ENCODE measurements at places on chromosomes 6 and 20.
A peak's percentile ranks its signal among the peaks of the same experiment; 100 is the strongest.

DNA sequence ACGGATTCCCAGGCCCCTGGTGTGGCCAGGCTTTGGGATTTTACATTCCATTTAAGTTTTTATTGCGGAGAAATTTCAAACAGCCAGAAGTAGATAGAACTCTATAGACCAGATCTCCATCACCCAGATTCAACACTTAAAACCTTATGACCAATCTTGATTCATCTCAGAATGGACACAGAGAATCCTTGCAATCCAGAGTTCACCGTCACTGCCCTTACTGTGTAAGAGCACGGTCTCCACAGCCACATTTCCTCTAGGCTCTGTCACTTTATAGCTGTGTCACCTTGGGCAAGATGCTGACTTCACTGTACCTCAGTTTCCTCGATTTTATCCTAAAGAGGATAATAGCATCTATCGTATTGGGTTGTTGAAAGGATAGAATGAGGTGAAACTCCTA is 979 bp downstream of the ZNF133 start:
- DNase-seq, result no peak

DNA sequence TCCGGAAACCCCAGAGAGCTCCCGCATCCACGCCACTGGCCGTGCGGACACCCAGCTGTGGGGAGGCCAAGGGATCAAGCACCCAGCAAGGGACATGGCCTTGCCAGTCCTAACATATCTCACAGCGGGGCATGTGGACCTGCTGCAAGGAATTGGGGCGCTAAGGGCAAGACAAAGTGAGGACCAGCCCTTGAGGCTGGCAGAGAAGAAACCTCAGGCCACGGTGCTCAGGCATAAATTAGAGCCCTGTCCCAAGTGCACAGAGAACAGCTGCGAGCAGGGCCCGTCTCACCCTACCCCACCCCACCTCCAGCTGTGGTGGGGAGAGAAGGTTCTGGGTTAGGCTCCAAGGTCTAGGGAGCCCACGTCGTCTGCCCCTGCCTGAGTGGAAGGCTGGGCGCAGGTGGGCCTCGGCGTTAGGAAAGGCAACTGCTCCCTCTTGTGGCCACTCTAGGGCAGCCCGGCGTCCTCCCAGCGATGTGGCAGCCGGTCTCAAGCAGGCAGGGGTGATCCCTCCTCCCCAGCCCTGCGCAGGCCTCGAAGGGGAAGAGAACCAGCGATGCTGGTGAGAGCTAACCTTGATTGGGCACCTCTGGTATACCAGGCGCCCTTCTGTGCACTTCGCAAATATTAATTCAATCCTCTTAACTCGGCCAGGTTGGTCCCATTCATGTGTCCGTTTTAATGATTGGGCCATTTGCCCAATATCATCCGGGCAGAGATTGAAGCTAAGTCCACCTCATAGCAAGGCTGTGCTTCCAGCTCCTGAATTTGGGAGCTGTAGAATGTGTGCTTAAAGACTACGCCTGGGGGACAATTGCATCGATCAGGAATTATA is 235.8 kb downstream of the NFATC2 start:
- DNase-seq, result peak; percentile 69

GRCh38 chr6:34671801-34672656 is 24.5 kb downstream of the ILRUN start:
- DNase-seq, result peak; percentile 78

- DNase-seq, result no peak
Observed at GRCh38 chr6:39931607-39932006, 2.7 kb downstream of the MOCS1 start.

GRCh38 chr6:24659561-24659960 is 7.1 kb downstream of the TDP2 start:
- DNase-seq, result peak; percentile 43

DNA sequence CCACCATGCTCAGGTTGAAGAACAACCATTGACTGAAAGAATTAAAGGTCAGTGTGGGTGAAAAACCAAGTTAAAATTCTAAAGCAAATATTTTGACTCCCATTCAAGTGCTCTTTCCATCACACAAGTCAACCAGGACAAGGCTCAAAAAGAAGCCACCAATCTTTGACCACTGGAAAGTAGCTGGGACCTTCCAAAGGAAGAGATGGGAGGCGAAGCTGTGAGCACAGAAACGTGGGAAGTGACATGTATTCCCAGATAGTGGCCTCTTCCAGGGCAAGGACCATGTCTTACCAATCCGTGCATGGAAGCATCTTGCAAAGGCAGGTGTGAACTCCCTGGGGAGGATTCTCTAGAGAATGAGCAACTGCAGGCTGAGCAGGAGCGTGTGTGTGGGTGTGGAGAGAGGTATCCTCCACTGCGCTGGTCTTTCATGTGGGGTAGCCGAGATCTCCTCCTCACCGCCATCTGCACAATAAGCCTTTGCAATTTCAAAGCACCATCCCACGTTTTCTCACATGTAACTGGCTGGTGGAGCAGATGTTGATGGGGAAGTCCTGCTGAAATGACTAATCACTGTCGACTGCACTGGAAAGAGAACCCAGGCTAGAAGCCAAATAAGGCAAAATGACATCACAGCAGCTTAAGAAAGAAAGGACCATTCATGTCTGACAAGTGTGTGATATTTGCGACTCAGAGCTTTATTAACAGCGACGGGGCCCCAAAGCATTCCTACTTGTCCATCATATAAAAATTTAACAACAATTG is 189.4 kb upstream of the RREB1 start:
- peak; percentile 76 for DNase-seq

DNA sequence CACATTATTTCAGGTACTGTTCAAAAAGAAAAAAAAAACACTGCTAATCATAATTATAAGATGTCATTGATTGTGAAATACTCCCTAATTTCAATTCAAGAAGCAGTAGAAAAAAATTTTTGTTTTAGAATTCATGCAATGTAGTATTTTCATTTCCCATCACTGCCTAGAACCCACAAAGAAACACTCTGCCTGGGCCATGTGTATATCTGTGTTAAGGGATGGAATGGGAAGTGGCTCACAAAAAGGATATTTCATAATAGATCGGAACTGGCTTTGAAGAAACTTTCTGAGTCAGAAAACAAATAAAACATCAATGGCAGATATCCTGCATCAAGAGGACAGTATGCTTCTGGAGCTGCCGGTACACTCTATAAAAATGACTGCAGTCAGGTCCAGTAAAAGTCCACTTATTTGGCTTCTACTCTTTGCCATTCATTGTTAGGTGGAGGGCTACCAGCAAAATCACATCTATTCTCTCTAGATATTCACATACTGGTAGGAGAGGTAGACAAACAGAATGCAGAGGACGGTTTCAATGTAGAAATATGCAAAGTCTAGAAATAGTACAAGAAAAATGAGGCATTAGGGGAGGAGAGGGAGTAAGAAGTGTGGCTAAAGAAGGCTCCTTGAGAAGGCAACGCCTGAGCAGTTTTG is 135.0 kb upstream of the TNFAIP3 start:
- peak; percentile 78 for DNase-seq

DNA sequence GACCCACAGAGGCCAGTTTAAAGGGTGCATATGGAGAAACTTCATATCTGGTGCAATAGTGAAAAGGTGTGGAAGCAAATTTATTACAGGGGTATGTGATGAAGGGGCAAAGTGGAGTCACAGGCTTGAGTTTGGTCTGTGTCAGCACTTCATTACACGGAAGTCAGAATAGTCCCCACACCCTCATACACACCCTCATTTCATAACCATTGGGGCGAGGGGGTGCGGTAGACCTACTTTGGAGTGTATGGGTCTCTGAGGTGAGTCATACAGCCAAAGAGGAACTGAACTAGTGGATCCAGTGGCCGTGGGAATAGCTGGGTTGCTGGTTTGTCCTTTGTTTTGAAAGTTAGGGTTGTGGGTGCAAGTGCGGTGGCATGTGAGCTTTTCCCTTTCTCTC is 3.3 kb downstream of the TM9SF4 start:
- DNase-seq, result peak; percentile 72

GRCh38 chr6:166707045-166707444 is 80.0 kb upstream of the RPS6KA2 start:
- peak; percentile 57 for DNase-seq

- DNase-seq, result no peak
Observed at GRCh38 chr20:40955326-40955725, 73.3 kb upstream of the TOP1 start.

GRCh38 chr20:62795023-62795761 is 1.1 kb upstream of the MRGBP start:
- DNase-seq, result peak; percentile 54

DNA sequence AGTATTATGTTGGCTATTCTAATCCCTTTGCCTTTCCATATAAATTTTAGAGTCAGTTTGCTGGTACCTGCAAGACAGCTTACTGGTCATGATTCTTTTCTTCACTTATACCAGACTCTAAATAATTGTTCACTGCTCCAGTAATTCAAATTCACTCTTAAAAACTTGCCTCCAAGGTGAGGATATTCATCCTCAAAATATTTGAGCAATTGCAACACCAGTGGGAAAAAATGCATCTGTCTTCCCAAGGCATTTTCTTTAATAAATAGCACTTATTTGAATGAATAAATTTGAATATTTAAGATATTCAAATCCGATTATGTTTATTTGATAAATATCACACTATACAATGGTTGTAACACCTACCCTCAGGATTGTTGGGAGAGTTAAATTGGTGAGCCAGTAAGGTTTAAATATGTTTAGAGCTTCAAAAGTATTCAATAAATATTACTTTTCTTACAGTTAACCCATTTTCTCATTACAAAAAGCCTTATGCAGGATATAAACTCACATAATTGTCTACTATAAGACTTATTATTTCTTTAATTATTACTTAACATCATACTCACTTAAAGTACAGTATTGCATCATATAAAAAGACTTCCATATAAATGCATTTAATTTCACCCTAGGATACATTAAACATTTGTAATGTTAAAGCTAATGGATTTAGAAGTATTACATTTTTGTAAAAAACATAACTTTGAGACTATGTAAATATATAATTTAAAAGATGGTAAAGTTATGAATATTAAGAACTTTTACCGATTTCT is 285.6 kb downstream of the SAMD5 start:
- no peak for DNase-seq

GRCh38 chr6:33856031-33856590 is 52.3 kb upstream of the MLN start:
- no peak for DNase-seq

DNA sequence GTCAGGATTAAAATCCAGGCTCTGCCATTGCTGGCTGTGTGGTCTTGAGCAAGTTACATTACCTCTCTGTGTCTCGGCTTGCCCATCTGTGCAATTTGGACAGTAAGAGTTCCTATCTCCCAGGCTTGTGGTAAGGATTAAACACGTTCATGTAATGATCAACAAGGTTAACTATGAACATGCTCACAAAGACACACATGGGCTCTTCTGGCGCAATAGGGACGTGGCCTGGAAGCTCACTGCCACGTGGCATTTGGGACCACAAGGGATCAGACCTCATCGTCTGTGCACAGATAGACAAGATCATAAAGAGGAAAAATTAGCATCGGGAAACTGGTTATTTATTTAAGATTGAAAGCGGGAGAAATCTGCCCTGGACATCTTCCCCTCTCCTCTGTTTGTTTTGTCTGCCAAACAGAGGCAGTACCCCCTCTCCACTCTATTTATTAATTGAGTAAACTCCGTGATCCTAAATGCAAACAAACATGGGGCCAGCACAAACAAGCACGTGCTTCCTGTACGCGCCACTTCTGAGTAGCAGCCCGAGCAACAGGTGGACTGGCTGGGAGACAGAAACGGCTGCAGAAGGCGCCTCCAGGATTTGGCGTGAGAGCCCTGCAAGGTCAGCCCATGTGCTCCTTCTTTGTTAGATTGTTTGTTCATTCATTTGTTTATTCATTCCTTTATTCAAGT is 95.0 kb downstream of the CDH26 start:
- no peak for DNase-seq

- no peak for DNase-seq
Observed at GRCh38 chr20:55242853-55243252, 762.5 kb downstream of the CBLN4 start.

DNA sequence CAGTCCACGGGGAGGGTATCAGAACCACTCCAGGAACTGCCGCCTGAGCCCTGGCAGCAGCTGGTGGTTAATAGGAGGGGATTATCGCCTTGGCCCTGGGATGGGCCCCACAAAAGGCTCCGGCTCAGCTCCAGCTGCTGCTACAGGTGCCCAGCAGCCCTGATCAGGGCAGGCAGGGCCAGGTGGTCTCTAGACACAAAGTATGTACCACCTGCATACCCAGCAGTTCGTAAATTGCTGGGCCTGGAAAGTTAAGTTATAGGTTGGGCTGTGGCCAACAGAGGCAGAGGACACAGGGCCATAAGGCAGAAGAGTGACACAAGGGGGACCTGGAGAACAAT is 35.1 kb downstream of the RRBP1 start:
- no peak for DNase-seq

GRCh38 chr6:158255989-158256601 is 56.2 kb upstream of the TULP4 start:
- DNase-seq, result no peak

GRCh38 chr6:138691595-138692057 is 81.9 kb upstream of the CCDC28A start:
- DNase-seq, result peak; percentile 87

DNA sequence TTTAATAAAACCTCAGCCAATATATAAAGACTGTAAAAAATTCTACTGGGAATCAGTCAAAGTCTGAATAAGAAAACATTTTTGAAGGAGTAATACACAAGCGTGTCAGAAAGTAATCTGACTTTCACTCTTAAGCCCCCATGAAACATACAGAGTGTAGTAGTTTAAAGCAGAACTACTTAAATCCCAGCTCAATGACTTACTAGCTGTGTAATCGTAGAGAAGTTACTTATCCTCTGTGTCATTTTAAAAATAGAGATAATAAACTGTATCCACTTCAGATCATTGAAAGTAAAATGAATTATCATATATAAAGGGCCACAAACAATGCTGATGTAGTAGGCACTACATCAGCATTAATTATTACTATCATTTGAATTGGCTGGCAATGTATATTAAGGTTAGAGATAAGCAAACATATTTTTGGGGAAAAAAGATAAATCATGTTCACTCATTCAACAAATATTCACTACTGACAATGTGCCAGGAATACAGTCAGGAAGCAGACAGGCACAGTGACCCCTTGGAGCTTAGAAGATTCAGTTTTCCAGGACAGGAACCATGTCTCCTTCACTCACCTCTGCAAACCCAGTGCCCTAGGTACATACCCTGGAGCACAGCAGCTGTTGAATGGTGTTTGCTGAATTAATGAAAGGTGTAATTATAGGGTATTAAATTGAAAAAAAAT is 14.4 kb downstream of the REPS1 start:
- DNase-seq, result no peak
